ENCODE measurements at places on chromosomes 3 and 15. TPM values are rescaled to one million over a fixed set of nuclear protein-coding genes. Genes with fewer than 3 reads are reported as not detected.

Gene PLSCR5
- not detected for total RNA-seq

Gene ZNF502
- 1.3 TPM for total RNA-seq

Gene CPLX3
- 0.12 TPM for total RNA-seq

Gene ST8SIA2
- not detected for total RNA-seq

Gene GHSR
- not detected for total RNA-seq

Gene KCNAB1
- not detected for total RNA-seq
